ENCODE measurements at places on chromosomes 5 and 9.

- no peak for DNase-seq
Measured at GRCh38 chr9:71944754-71945375, 33.4 kb downstream of the C9orf85 start.

DNA sequence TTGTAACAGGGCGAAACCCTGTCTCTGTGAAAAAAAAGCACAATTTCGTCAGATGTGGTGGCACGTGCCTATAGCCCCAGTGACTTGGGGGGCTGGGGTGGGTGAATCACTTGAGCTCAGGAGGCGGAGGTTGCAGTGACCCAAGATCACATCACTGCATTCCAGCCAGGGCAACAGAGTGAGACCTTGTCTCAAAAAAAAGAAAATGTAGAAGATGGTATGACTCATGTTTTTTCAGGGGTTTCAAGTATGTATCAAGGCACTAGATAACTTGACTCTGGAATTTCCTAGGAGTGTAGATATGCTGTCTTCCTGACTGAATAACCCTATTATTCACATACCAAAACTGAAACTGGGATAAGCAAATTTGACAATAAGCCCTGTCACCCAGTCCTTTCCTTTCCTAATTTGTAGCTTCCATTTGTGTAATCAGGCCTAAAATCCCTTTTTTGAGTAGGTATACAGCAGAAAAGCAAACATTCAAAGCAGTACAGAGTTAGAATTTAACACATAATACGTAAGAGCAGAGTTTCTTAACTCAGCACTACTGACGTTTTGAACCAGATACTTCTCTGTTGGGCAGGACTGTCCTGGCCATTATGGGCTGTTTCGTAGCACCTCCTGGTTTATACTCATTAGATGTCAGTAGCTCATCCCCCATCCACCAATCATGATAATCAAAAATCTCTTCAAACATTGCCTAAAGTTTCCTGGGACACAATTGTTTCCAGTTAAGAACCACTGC lies 17.3 kb upstream of the ANKRD18B start:
- DNase-seq: no peak

DNA sequence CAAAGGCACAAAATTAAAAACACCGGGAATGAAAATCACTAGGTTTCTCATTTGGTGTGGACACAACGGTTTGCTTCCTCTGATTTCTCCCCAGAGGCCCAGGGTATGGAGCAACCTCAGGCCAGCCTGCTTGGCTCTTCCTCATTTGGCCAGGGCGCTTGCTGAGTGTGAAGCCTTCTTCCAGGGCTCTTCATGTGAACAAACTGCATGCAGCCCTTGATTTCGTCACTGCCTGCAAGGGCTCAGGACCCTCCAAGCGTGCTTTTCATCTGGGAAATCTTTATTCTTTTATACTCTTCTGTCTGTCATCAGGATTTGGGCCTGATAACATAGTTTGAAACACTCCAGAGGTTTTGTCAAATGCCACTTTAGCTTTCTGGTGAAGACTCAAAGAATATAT lies 122.6 kb upstream of the KLF4 start:
- DNase-seq: no peak

GRCh38 chr9:38178237-38178636 lies 109.2 kb upstream of the SHB start:
- no peak for DNase-seq

GRCh38 chr9:95437559-95437958 lies 79.2 kb downstream of the PTCH1 start:
- no peak for DNase-seq

GRCh38 chr5:177297922-177298321 lies 5.6 kb downstream of the RAB24 start:
- DNase-seq: no peak

Measured in activated CD8-positive, alpha-beta memory T cell treated with anti-CD3 and anti-CD28 coated beads for 48 hours (primary cell).